Amniotic stem cell (primary cell): ENCODE measurements at places on chromosomes 11 and 22.

GRCh38 chr11:61335355-61335710 is 2.3 kb downstream of the TKFC start:
- DNase-seq: no peak

DNA sequence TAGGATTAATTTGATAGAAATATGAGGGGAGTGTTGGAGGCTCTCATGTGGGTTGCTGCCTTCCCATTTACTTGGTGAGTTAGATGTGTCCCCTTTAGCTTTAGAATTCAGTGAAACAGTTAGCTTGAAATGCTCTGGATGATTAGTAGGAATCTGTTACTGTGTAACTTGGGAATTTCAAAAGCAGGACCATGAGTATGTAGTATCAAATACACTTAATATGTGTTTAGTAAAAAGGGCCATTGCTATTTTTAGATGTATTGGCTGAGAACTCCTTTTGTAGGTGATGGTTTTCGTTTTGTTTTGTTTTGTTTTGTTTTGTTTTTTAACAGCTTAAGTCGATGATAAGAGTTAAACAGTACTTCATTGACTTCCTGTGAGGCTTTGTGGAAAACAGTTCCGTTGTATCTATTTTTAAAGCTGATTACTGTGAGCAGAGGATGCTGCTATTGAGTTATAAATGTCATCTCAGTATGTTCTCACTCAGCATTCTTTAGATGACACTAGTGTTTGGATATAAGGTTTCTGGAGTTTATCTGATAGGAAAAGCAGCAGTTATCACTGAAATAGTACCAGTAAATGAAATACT is 53.5 kb downstream of the MCAM start:
- DNase-seq: no peak

GRCh38 chr22:50738649-50739227 is 734 bp downstream of the ACR start:
- DNase-seq: no peak

DNA sequence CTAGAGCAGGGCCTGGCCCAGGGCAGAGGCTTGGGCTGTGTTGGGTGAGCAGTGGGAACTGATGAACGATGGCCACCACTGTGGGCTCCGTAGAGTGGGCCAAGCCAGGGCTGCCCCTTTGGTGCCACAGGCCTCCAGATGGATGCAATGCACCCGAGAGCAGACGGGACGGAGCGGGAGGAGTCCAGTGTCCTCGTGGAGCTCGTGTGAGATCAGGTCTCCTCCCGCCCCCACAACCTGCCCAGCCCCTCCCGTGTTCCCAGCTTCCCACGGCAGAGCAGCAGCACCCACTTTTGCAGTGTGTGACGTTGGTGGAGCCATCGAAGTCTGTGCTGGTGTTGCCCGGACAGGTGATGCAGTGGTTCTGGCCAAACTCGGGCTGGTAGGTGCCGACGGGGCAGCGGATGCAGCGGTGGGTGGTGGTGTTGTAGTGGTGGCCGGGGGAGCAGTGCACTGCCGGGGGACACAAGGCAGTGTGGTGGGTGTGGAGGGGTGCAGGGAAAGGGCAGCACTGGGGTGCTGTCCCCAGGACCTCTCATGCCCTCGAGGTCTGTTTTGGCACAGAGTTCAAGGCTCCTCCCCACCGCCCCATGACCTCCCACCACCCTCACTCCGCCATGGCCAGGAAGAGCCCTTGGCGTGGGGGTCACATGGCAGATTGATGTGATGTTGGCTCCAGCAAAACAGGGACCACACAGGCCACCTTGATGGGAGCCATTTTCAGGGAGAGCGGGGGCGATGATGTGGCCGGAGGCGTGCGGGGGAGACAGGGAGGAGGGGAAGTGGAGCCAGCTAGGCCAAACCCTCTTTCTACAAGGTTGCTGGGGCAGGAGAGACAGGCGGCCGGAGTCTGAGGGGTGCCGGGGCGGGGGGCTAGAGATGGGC is 23.9 kb upstream of the TTLL12 start:
- no peak for DNase-seq

GRCh38 chr11:9664276-9665171 is 647 bp downstream of the SWAP70 start:
- peak; percentile 22 for DNase-seq

DNA sequence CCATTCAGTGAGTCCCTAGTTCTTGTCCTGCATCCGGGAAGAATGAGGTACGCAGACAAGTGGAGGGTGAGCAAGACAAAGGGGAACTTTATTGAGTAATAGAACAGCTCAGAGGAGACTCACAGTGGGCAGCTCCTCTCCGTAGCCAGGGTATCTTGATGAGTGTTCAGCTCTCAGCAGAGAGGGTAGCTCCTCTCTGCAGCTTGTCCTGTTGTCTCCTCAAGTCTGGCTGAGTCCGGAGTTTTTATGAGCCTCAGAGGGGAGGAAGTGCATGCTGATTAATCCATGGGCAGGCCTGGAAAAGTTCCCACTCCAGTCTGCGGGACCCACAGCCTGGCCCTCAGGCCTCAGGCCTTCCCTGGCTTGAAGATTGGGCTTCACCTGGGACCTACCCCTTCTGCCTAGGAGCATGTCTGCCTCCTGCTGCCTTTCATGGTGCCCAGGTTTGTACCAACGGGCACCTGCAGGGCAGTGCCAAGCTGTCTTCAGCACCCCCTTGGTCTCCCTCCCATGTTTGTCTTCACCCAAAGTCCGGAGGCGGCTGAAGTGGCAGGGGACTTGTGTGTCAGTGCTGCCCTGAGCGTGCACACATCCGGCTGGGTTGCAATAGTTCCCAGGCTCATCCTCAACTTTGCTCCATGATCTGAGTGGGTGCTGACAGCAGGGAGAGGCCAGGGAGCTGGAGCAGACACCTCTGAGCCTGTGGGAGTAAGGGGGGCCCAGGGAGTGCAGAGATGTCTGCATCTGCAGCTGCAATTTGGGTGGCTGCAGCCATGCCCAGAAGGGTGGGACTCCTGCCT is 134.2 kb downstream of the LDLRAD3 start:
- no peak for DNase-seq

- DNase-seq: peak; percentile 44
These were observed at the start of gene OSBPL5 for GRCh38 chr11:3165152-3165705. Gene OSBPL5 (minus strand): TSS chr11:3165310. CDS start chr11:3129148, 36,162 bp downstream.

DNA sequence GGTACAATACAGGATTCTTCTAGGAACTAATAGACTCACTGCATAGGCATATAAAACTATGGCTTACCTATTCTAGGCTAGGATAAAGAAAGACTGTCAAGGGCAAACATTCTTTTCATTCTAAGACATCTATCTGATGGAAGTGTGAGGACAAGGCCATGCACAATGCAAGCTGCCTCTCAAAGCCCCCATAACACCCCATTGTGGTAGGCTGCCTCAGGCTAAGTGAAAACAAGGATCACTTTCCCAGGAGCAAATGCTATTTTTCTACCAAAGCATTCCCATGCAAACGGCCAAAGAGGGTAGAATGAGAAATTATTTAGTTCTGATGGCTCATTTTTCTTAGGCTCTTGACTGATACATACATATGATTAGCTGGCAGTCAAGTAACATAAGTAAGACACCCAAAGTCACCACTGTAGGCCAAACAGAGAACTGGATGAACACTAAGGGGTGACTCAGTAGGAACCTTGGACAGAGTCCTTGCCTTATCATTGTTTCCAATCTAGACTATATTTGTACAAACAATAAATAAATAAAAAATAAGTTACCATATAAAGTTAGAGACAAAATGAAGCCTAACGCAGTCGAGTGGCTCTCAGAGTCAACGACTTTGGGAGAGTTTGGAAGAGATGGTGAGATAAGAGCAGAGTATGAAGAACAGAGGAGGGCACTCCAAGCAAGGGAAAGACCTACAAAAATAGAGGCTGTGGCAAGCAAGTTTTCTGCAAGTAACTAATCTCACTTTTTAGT is 303.6 kb downstream of the SBF2 start:
- DNase-seq: no peak

DNA sequence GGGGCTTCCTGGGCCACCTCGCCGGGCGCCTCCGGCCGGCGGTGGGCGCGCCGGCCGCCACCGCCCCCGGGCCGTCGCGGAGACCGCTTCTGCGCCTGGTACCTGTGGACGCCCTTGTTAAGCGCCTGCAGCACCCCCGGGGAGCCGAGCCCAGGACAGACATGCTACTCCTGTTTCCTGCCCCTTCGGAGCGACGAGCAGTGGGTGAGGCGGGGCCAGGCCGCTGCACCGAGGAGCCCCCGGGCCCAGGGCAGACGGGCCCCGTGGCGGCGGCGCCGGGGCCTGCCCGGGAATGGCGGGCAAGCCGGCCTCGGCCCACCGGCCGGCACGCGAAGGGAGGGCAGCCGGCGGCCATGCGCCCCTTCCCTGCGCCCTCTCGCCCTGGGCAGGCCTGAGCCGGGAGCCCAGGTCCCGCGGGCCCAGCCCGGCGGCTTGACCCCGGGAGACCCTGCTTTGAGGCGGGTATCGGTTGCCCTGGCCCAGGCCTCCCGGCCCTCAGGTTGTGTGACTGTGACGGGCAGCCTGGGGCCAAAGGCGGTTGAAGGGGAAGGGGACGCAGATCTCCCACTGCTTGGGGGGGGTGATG is 789 bp upstream of the KDM2A start:
- DNase-seq: no peak

DNA sequence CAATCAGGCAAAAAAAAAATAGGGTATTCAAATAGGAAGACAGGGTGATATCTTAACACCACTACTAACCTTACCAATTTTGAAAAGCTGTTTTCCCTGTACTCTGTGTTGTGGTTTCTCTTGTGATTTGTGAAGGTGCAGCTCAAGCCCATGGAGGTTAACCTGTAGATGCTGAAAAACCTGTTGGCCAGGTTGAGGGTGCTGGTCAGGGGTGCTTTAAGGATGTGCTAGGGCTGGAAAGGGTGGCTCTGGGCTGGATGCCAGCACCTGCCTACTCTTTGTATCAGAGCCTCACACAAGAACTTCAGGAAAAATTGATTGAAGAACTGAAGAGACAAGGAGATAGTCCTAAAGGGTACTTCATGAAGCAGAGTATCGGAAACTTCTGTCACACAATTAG is 18.3 kb upstream of the OR5M8 start:
- no peak for DNase-seq

- DNase-seq: no peak
These were observed 39.4 kb upstream of the TOLLIP start for GRCh38 chr11:1348796-1349326.

DNA sequence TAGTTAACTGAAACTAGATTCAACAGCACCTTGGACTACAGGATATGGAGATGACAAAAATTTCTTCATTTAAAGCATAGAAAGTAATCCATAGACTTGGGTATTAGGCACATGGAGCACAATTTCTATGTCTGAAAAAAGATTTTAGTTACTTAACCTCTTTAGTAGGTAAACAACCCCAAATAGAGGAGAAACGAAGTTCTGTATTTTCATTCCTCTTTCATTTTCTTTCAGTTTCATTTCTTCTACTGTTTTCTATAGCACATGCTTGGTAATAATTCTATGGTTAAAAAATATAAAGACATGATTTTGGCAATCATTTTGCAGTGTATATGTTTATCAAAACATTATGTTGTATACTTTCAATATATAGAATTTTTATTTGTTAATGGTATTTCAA is 99.5 kb downstream of the CASP12 start:
- no peak for DNase-seq

DNA sequence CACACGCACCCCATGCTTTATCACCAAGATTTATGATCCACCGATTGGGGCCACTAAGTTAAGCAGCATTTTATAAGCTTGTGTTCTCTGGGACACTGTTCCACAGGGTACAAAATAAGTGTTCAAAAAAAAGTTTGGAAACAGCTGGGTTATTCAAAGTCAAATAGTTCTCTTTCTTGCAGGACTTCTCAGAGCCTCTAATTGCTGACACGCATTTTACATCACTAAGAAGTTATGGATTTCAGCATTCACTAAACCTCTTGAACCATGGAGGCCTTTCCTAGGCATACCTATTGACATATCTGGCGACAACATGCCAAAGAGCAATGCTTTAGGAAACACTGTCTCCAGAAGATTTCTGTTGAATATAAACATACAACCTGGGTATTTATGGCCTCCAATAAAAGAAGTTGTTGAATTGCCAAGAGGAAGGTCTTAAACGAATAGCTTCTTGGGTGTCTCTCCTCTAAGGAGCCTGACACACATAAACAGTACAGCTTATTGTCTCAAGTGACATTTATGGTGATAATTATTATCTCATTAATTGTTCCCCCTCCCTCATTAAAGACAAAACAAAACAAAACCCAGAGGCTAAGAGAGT is 147.1 kb upstream of the ARHGAP20 start:
- DNase-seq: no peak

DNA sequence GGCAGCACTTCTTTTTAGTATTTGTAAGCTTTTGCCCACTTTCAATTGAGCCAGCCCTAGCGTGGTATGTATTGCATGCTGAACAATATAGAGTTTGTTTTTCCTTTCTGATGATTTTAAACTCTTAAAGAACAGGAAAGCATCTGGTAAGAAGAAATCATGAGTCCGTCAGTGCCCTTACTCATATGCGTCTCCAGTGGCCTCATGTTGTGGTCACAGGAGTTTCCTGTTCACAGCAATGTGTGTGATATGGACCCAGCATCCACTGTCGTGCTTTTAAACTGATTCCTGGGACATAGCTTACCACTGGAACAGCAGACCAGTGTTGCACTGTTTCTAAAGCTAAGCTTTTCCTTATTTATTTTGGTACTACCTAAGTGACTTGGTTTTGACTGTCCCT is 40.1 kb downstream of the BID start:
- no peak for DNase-seq

GRCh38 chr11:115523727-115524399 is 19.6 kb upstream of the CADM1 start:
- DNase-seq: no peak

DNA sequence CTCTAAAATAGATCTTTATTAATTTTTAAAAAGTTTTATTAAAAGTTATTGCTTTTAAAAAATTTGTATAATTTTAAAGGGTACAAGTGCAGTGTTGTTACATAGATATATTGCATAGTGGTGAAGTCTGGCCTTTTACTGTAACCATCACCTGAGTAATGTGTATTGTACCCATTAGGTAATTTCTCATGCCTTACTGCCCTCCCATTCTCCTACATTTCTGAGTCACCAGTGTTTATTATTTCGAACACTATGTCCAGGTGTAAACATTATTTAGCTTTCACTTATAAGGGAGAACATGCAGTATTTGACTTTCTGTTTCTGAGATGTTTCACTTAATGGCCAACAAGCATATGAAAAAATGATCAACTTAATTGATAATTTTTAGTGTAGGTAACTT is 2.3 kb downstream of the OR51G1 start:
- DNase-seq: no peak

DNA sequence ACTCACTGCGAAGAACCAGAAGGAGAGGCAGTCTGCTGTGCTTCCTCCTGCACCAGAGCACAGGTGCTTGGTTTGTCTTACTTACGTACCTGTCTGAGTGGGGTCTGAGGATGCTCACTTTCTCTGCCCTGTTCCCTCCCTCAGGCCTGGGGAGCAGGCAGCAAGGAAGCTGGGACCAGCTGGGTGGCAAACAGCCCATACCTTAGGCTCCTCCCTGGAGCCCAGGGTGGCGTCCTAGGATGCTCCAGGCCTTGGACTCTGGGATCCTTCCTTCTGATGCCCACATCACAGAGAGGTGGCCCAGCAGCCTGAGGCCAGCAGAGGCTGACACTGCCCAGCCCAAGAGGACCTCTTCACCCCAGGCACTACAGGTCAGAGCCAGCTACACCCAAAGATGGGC is 593.2 kb downstream of the BRD1 start:
- DNase-seq: no peak

GRCh38 chr11:130452940-130453339 is 4.5 kb downstream of the ADAMTS15 start:
- no peak for DNase-seq

GRCh38 chr11:57421805-57422204 is 5.1 kb downstream of the SLC43A3 start:
- DNase-seq: no peak
